ENCODE measurements at places on chromosomes 5 and 9.

GRCh38 chr5:201672-202071 lies 10.4 kb downstream of the LRRC14B start:
- DNase-seq: no peak

DNA sequence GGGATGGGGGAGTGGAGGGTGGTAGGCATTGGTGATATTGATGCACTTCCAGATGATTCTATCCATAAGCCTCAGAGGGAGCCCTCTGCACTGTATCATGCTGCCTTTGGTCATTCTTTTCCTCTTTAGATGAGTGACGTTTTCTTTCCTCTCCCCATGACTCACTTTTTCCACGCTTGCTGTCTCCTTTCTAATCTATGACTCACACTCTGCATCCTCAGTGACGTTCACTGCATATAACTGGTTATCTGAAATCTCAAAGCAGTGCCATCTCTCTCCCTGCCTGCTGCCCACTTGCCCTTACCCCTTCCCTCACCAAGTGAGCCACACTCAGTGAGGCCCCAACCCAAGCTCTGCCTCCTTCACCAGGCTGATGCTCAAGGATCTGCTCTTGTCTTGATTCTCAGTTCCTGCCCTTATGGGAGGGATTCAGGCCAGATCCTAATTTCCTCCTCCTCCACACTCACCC lies 31.6 kb downstream of the PTGS1 start:
- no peak for DNase-seq

- DNase-seq: no peak
Observed at GRCh38 chr5:144032375-144032774, 138.1 kb downstream of the YIPF5 start.

- DNase-seq: no peak
Observed at GRCh38 chr9:110975969-110976368, 62.3 kb downstream of the LPAR1 start.

- no peak for DNase-seq
Observed at GRCh38 chr5:81748556-81748955, 2.3 kb downstream of the SSBP2 start.

- peak; percentile 59 for DNase-seq
Observed at GRCh38 chr9:129174724-129175514, 3.1 kb downstream of the IER5L start.

DNA sequence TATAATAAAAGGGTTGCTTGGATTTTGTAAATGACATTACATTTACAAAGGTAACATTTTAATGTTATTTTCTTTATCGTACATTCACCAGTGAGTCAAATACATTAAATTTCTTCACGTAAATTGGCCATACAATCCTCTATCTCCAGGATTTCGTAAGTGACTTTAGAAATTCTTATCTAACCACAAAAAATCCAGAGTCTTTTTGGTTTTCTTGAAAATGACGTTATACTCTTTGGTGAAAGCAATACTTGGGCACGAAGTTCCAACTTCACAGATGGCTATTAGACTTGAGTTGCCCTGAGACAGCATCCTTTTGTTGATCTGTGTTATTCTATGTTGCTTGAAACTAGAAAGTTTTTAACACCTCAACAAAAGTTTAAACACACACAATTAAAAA lies 87.4 kb upstream of the CDH10 start:
- no peak for DNase-seq

Measured in activated naive CD4-positive, alpha-beta T cell treated with anti-CD3 and anti-CD28 coated beads, Interleukin-2, amount 10 ng/mL, durations not matched to agents 7 days and 5 days (primary cell).